Skeletal muscle cell (primary cell): ENCODE measurements at places on chromosomes 7 and 10.

GRCh38 chr10:93248583-93249227 lies 175.0 kb downstream of the CYP26A1 start:
- no peak for DNase-seq

DNA sequence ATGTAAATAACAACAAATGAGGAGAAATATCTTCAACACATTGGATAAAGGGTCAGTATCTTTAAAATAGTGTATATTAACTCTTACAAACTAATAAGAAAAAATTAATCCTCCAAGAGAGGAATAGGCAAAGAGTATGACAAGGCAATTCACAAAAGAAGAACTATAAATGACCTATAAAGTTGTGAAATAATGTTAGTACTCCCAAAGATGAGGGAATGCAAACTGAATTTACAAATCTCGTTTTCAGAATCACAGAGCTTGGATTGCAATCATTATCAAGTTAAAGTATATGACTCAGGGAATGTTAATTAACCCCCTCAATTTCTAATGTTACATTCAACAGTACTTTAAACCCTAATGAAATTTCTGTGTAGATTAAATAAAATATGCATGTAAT lies 87.3 kb upstream of the TARP start:
- DNase-seq: no peak

DNA sequence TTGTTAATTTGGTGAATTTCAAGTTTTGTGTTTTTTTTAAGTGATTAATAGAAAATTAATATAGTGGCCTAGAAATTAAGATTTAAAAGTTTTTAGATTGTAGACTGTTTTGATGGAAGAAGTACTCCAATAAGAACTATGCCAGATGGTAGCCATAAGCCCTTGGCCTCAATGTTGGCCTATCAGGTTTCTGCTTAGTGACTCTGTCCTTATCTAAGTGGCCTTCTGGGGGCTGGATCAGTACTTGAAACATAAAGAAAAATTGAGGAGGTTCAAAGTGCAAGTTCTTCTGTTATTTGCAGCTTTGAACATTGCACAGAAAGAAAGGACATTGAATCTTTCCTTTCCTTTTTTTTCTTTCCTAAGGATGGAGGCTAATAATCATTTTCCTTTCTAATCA lies 9.9 kb downstream of the CCDC126 start:
- DNase-seq: no peak

DNA sequence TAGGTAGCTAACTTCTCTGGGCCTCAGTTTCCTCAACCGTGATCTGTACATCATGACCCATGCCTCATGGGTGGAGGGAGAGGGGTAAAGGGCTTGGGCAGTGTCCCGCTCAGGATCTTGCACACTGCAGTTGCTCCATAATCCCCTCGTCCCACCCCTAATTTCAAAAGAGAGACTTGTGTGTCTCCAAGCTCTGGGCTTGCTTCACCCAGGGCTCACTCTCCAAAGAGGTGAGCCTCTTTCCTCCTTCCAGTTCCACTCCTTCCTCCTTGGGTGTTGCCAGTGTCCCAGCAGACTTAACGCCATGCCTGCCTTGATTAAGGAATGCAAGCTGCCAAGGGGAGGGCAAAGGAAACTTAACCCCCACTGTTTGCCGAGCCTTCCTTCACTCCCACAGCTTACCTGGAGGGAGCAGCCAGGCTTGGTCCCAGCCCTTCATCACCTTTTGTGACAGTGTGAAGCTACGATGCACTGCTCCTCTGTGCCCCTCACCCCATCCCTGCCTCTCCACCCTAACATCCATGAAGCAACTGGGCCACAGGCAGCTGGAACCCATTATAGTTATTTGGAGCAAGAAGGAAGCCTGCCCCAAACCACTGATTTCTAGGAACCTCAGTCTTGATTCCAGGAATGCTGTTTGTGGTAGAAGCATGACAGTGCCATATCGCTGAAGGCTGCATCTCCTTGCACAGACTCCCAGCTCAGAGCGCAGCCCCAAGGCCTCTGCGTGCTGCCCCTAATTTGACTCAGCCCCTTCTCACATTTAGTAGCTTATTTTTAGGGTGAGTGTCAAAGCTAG lies 363.3 kb downstream of the TNS3 start:
- no peak for DNase-seq
